Inflammatory macrophage (primary cell): ENCODE measurements at places on chromosomes 11 and 22.

GRCh38 chr22:17990147-17990546 is 34.2 kb downstream of the MICAL3 start:
- DNase-seq, result no peak

DNA sequence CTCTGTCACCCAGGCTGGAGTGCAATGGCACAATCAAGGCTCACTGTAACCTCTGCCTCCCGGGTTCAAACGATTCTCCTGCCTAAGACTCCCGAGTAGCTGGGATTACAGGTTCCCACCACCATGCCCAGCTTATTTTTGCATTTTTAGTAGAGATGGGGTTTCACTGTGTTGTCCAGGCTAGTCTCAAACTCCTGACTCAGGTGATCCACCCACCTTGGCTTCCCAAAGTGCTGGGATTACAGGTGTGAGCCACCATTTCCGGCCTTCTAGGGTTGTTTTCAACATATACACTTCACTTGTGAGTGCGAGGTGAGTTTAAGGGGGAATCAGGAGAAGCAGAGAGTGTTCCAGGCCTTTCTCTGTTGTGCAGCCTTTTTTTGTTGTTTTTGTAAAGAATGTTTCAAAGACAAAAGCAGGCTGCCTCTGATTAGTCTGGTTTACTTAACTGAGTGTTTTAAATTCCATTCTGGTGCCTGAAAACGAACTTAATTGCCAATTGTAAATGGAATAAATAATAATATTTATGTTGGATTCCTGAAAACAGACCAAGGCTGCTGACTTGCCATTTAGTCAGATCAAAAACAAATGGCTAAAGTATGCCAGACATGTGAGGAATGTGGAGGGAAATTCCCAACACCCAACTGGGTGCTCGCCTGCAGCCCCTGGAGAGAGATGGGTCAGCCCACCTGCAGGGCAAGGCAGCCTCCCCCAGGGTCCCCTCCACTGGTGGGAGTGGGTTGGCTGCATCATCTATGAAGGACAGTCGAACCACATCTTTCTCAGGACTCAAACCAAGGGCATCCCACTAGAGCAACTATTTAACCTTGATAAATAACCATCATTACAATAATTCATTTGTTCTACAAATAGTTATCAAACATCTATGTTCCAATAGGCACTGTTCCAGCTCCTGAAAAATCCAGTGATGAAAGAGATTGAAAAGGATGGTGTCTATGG is 4.6 kb upstream of the RANGAP1 start:
- no peak for DNase-seq

GRCh38 chr11:81342966-81343365 is 1390.7 kb downstream of the FAM181B start:
- no peak for DNase-seq

- DNase-seq, result no peak
These were observed 124.8 kb downstream of the ATG16L2 start for GRCh38 chr11:72939031-72939430.

GRCh38 chr11:122144752-122145151 is 28.7 kb upstream of the BLID start:
- no peak for DNase-seq

DNA sequence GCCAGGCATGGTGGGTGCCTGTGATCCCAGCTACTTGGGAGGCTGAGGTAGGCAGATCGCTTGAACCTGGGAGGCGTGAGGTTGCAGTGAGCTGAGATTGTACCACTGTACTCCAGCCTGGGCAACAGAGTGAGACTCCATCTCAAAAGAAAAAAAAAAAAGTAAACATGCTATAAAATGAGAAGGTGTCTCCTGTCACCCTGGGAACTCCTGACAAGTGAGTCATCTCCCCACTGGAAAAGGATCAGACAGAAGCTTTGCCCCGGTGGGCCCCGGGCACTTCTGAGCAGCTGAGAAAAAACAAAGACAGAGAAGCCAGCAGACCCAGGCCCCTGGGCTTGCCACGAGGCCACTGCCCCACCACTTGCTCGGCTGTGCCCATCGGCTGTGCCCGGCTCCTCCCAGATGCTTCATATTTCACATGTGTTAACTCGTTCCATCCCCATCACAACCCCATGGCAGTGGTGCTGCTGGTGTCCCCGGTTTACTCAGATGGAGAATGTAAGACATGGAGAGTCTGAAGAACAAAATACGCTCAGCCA is 22.3 kb downstream of the TTLL1 start:
- DNase-seq, result no peak

DNA sequence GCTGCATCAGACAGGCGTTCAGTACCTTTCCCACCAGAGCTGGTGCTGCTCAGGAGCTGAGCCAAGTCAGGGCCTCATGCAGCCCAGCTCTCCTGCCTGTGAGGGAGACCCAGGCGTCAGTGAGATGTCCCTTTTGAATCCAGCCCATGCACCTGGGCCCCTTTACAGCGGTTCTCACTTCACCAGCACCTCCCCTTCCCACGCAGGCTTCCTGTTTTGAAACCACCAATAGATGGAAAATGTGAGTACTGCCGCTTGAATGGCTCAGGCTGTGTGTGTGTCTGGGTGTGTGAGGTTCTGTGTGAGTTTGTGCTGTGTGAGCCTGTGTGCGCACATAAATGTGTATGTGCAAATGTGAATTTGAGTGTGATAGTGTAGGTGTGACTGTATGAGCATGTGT is 88.4 kb downstream of the UBASH3B start:
- peak; percentile 39 for DNase-seq

DNA sequence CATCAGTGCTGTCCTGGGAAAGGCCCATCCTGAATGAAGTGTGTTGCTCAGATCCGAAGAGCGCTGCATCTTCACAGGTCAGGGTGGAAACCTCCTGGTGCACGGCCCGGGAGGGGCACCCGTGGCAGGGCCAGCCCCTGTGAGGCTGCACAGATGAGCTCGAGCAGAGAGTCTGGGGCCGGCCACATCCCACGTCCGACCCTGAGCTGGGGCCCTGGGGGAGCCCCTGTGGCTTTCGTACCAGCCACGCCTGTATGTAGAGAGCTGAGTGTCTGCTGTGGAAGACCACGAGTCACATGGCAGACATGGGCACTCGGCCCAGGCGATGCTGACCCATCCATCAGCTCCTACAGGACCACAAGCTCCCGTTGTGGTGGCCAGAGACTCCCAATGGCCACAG is 24.9 kb upstream of the SEPTIN5 start:
- no peak for DNase-seq

DNA sequence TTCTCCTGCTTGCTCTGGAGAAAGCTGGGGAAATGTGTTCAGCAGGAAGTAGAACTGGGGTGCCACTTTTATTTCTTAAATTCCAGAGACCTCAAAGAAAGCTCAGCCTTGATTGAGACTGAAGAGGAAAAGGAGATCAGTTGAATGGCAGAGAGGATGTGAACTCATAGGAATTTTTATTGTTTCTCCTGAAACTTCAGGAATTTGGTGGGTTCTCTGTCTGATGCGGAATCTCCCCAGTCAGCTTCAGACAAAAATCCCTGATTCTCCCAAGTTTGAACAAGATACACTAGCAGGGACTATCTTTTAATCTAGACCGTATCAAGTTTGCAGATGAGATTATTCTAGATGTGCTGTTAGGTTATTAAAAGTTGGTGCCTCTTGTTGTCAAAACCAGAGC is 23.0 kb downstream of the EHF start:
- DNase-seq, result no peak

DNA sequence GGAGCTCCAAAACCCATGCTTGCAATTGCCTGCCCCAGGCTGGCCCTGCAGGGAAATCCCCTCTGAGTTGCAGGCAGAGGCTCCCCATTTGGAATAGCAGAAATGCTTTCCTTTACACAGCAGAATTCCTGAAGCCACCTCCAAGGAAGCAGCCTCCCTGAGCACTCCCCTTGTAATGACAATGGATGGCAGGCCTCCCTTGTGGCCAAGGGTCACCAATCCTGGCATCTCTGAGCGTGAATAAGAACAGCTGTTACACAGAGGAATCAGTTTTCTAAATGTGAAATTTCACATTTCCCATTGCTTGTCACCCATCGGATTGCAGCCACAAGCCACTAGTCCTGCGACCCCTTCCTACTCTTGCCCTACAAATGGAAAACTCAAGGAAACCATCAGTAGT is 107.6 kb downstream of the GALNT18 start:
- no peak for DNase-seq

DNA sequence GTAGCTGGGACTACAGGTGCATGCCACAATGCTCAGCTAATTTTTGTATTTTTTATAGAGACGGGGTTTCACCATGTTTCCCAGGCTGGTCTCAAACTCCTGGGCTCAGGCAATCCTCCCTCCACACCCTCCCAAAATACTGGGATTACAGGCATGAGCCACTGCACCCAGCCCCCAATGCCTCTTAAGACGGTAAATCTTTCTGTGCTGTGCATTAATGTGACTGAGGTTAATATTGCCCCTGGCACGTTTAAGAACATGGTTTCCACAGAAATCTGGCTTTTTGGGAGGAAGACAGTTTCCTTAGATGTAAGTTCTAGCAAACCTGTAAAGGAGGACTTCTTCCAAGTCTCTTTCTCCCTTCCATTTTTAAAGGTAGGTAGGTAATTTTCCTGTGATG is 6.1 kb upstream of the HORMAD2 start:
- DNase-seq, result no peak

GRCh38 chr22:29216011-29216872 is 10.5 kb downstream of the EMID1 start:
- DNase-seq, result no peak

DNA sequence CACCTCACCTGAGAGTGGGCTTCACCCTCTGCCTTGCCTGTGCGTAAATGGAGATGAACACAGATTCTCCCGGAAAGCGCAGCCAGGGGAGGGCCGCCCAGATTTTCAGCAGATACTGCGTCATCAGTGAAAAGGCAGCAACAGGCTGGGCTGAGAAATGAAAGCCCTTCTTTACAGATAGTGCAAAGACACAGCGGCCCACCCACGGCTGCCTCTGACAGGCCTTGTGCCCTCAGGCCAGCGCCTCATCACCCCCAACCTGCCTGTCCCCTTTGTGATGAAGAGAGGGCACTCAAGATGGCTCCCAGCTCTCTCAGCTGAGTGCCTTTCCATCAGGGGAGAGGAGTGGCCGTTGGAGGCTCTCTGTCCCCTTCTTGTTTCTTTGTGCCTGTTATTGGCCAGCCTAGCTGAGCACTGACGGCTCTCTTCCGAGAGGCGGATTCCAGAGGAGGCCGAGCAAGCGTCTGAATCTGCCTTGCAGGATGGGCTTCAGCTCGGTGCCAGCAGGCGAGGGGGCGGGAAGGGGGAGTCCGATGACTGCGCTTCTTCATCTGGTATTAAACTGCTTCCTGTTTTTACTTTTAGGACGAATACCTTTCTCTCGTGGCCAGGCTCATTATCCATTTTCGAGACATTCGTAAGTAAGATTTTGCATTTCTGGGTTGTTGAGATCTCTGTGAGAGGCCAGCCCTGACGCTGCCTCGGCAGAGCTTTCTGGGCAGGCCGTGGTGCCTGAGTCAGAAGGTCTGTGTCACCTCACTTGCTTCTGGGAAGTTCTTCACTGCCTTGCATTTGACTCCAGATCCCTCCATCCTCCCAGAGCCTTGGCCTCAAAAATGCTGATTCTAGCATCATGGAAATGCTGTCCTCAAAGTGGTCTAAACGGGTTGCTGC is 43.7 kb downstream of the MED15 start:
- peak; percentile 45 for DNase-seq
